Bronchial epithelial cell (primary cell): ENCODE measurements at places on chromosomes 3 and 15. TPM values are rescaled to one million over a fixed set of nuclear protein-coding genes. Genes with fewer than 3 reads are reported as not detected.

The MRPL3 gene
- total RNA-seq, result 97.9 and 119 TPM in 2 replicates

The NTRK3 gene
- total RNA-seq, result not detected in 2 replicates

The APOD gene
- total RNA-seq, result 0.77 and 3.9 TPM in 2 replicates

The PRR20G gene
- total RNA-seq, result not detected in 2 replicates

The LAMB2 gene
- 174 and 189 TPM in 2 replicates for total RNA-seq

The ARPIN gene
- 4.5 and 12.9 TPM in 2 replicates for total RNA-seq

The SCG5 gene
- 3.7 and 11.8 TPM in 2 replicates for total RNA-seq

The SATB1 gene
- 15.0 and 16.3 TPM in 2 replicates for total RNA-seq

The RTP4 gene
- total RNA-seq, result under 0.01 and 0.13 TPM in 2 replicates

The CPN2 gene
- not detected in 2 replicates for total RNA-seq

The TRIM69 gene
- 7.1 and 7.8 TPM in 2 replicates for total RNA-seq

The HDC gene
- total RNA-seq, result not detected in 2 replicates

The HYKK gene
- total RNA-seq, result 1.2 and 1.3 TPM in 2 replicates

The GRK7 gene
- total RNA-seq, result 0.13 TPM in 1 of 2 replicates, not detected in the other

The CFAP100 gene
- total RNA-seq, result not detected in 2 replicates

The CDCP1 gene
- total RNA-seq, result 41.3 and 64.9 TPM in 2 replicates

The DNAH12 gene
- under 0.01 and 0.13 TPM in 2 replicates for total RNA-seq

The SLC2A2 gene
- not detected in 2 replicates for total RNA-seq

The SNX4 gene
- total RNA-seq, result 21.9 and 23.0 TPM in 2 replicates

The DTX3L gene
- 5.0 and 6.4 TPM in 2 replicates for total RNA-seq

The LYSMD4 gene
- 13.2 and 14.1 TPM in 2 replicates for total RNA-seq

The CADM2 gene
- under 0.01 and 0.26 TPM in 2 replicates for total RNA-seq

The POLR2H gene
- 48.4 and 112 TPM in 2 replicates for total RNA-seq

The USF3 gene
- 4.2 and 5.1 TPM in 2 replicates for total RNA-seq

The RAB6B gene
- total RNA-seq, result under 0.01 and 0.13 TPM in 2 replicates

The CRABP1 gene
- not detected in 2 replicates for total RNA-seq

The NDN gene
- total RNA-seq, result 10.0 and 10.9 TPM in 2 replicates

The ADAMTS7 gene
- total RNA-seq, result 0.51 and 0.53 TPM in 2 replicates

The HES1 gene
- 46.6 and 87.8 TPM in 2 replicates for total RNA-seq

The IGF2BP2 gene
- 32.6 and 37.1 TPM in 2 replicates for total RNA-seq

The LTF gene
- under 0.01 TPM in 1 of 2 replicates, not detected in the other for total RNA-seq

The ATP10A gene
- total RNA-seq, result 0.26 and 1.8 TPM in 2 replicates

The MORC1 gene
- total RNA-seq, result not detected in 2 replicates

The CACNA1D gene
- total RNA-seq, result 0.13 and 0.26 TPM in 2 replicates

The DAZL gene
- total RNA-seq, result not detected in 2 replicates

The C2CD4B gene
- total RNA-seq, result 0.26 TPM in 2 replicates

The GP9 gene
- total RNA-seq, result not detected in 2 replicates

The SPTSSB gene
- 3.9 and 6.3 TPM in 2 replicates for total RNA-seq

The PLA1A gene
- not detected in 2 replicates for total RNA-seq

The AMOTL2 gene
- total RNA-seq, result 54.2 and 89.9 TPM in 2 replicates

The CCDC191 gene
- total RNA-seq, result 1.6 and 1.9 TPM in 2 replicates

The RGMA gene
- total RNA-seq, result 0.53 and 1.0 TPM in 2 replicates

The CGNL1 gene
- 0.53 and 1.5 TPM in 2 replicates for total RNA-seq

The PTH1R gene
- not detected in 2 replicates for total RNA-seq

The TRIM42 gene
- not detected in 2 replicates for total RNA-seq

The ZNF860 gene
- total RNA-seq, result 2.8 and 3.7 TPM in 2 replicates

The C3orf38 gene
- total RNA-seq, result 25.3 and 26.6 TPM in 2 replicates

The TGM4 gene
- total RNA-seq, result under 0.01 TPM in 2 replicates

The STARD5 gene
- 5.0 and 5.9 TPM in 2 replicates for total RNA-seq

The PLA2G4D gene
- total RNA-seq, result under 0.01 TPM in 2 replicates

The PRR23A gene
- total RNA-seq, result not detected in 2 replicates

The GOLGA6B gene
- total RNA-seq, result not detected in 2 replicates

The TGM5 gene
- under 0.01 and 1.8 TPM in 2 replicates for total RNA-seq

The GHRL gene
- total RNA-seq, result 0.13 TPM in 1 of 2 replicates, not detected in the other

The SLC22A14 gene
- total RNA-seq, result 0.26 and 0.64 TPM in 2 replicates

The LRRC3B gene
- not detected in 2 replicates for total RNA-seq

The SLC9C1 gene
- total RNA-seq, result not detected in 2 replicates
